ENCODE measurements at places on chromosomes 3 and 15.

GRCh38 chr3:13475871-13476590 lies 4.1 kb upstream of the HDAC11 start:
- H3K4me3 ChIP-seq = no peak overlapping the region
- no peak for DNase-seq
- peaks cover 20% of the 10 kb centered on the region for H3K4me1 ChIP-seq
- no peak overlapping the region for H3K27ac ChIP-seq

- no peaks in the 10 kb centered on the region for H3K36me3 ChIP-seq
- no peak overlapping the region for H3K27ac ChIP-seq
- no peaks in the 10 kb centered on the region for H3K27me3 ChIP-seq
These were observed 7.8 kb downstream of the FAM240A start for GRCh38 chr3:46619845-46620778.

- peaks cover 21% of the 10 kb centered on the region for H3K4me1 ChIP-seq
- H3K4me3 ChIP-seq = peak within 1 kb of the TSS; percentile 65
- H3K36me3 ChIP-seq = no peaks in the 10 kb centered on the region
- H3K27ac ChIP-seq = peak within 1 kb of the TSS; percentile 44
- no peaks in the 10 kb centered on the region for H3K27me3 ChIP-seq
- DNase-seq = no peak
These were observed at the start of gene P2RY1 for GRCh38 chr3:152834776-152835600. Gene P2RY1 (plus strand): TSS chr3:152835131. CDS start chr3:152835783, 652 bp downstream.

GRCh38 chr3:185421577-185422232 lies 58.8 kb downstream of the MAP3K13 start:
- H3K4me3 ChIP-seq = no peak overlapping the region
- DNase-seq = peak; percentile 39
- no peak overlapping the region for H3K27ac ChIP-seq
- H3K4me1 ChIP-seq = no peaks in the 10 kb centered on the region

GRCh38 chr3:152385761-152386160 lies 117.0 kb downstream of the MBNL1 start:
- no peak overlapping the region for H3K4me3 ChIP-seq
- H3K4me1 ChIP-seq = peaks cover 94% of the 10 kb centered on the region
- H3K27me3 ChIP-seq = no peaks in the 10 kb centered on the region
- no peak for DNase-seq
- H3K27ac ChIP-seq = peak overlapping the region; percentile 79

- no peak overlapping the region for H3K27ac ChIP-seq
- DNase-seq = no peak
- peaks cover 31% of the 10 kb centered on the region for H3K4me1 ChIP-seq
- H3K27me3 ChIP-seq = no peaks in the 10 kb centered on the region
- no peaks in the 10 kb centered on the region for H3K36me3 ChIP-seq
These were observed 48.1 kb downstream of the IQSEC1 start for GRCh38 chr3:13025090-13025489.
